Fibroblast of upper back skin (primary cell): ENCODE measurements at places on chromosomes 11 and 22.

DNA sequence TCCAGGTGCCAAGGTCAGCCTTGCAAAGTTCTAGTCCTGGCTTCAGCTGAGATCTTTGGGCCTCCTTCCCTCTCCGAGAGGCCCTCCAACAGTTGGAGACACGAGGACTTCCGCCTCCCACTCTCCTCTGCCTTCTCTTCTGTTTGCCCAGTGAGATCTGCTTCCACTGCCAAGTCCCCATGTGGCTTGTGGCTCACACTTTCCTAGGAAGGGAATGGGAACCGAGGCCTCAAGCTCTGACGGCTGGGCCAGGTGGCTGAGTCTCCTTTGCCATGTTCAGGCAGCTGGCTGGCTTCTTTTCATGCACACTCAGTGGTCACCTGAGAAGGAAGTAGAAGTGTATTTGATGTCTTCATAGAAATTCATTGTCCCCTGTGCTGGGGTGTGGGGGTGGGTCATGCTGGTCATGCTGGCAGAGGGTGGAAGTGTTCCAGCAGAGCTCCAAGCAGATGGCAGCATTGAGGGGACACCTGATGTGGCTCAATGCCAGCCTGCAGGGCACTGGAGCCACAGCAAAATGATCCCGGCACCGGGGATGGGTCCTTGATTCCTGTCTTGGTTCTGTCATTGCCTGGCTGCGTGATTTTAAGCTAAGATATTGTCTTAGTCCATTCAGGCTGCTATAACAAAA is 130.4 kb downstream of the ADAMTS15 start:
- no peak for DNase-seq

- peak; percentile 56 for DNase-seq
Measured at GRCh38 chr11:74687237-74688023, 43.8 kb downstream of the CHRDL2 start.

GRCh38 chr11:120867024-120867423 is 156.9 kb upstream of the TBCEL start:
- no peak for DNase-seq

DNA sequence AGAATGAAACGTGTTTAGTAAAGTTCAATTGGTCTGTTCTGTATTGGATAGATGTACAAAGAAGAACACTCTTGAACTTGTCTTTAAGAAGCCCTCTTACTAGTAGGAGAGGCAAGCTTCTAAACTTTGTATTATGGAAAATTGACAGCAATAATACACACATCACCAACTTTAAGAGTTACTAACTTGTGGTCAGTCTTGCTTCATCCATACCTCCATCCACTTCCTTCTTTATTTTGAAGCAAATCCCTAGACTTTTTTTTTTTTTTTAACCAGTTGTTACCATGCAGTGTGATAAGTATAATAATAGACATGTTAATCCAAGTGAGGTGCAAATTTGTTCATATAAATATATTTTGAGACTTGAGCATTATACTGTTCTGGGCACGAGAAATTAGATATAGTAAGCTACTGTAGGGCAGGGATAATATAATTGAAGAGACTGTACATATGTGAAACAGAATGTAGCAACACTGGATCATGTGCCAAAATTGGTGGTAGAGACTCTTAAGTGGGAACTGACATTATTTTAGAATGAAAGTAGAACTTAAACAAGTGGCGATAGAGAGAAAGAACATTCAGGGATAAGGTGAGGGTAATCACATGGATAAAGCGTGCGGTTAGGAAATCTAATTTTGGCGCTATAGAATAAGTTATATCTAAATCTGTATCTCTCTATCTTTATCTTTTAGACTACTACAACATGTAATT is 6.5 kb downstream of the FAR1 start:
- peak; percentile 62 for DNase-seq

DNA sequence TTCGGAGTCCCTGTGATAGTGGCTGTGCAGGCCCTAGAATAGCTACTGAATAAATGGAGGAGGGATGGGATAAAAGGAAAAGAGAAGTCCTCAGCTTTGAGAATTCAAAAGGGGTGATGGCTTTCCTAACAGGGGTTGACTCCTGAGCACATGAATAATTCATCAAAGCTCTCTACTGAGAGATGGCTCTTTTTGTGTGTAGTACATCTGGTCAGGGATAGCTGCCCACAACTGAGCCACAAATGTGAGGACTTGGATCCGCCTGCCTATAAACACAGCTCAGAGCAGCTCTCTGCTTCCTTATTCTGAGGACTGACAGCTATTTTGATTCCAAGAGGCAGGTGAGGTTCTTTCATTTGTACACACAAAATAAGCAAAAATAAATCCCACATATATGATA is 82.3 kb downstream of the USP35 start:
- no peak for DNase-seq

DNA sequence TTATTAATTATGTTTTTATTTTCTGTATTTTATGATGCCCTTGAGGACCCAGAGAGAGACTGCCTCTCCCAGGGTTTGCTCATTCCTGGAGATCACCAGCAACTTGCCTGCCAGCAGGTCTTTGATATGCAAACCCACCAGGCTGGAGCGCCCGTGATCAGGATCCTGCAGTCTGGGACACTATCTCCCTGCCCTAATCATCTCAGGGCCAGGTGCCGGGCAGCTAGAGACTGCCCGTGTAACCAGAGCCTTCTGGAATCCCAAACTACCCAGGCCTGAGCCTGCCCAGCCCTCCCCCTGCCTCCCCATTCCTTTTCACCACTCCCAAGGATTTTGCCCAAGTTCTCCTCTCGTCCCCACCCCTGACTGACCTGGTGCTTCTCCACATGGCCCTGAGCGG is 52.2 kb upstream of the B3GAT1 start:
- no peak for DNase-seq

DNA sequence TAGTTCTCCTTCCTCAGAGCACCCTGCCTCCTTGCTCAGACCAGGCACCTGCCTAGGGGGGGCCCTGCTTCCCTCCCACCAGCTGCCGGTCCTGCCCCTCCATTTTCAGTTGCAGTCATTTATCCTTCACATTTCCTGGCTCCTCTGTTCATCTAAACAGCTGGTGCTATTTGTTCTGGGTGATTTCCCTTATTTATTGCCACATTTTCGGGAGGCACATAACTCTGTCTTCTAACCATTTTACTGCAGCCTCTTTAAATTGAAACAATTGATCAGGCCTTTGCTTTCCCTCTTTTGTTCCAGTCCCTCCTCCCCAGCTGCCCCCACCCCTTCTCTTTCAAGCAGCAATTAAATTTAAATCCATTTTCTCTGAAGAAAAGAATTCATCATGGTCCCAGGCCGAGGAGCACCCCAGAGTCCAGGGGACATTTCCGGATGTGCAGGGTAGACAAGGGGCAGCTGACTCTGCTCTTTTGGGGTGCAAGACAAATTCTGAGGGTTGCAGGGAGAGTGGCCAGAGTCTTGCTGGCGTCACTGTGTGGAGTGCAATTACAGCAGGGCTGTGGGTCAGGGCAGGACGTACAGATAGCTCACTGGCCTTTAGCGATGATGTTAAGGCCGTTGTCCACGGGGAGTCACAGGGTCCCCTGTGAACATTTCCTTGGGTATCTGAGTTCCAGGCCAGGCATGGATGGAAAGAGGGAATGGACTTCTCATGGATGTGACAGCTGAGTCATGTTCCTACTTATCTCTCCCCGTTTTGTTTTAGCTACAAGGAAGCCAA is 476.4 kb downstream of the TBC1D22A start:
- DNase-seq, result no peak

DNA sequence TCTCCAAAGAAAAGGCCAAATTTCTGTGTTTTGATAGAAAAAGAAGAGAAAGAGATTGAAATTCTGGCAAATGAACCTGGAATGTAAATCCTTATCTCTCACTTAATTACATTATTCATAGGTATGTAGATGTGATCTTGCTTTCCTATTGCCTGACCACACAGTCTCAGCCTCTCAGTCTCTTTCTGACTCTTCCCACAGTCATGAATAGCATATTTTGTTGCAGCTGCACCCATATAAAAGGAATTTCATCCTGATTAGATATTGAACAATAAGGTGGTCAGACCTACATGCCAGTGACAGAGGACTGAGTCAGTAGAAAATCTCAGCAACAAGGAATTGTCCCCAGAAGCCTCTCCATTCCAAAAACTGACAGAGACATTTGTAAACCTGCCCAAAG is 62.9 kb upstream of the LRRC4C start:
- peak; percentile 84 for DNase-seq

- DNase-seq, result no peak
Measured at GRCh38 chr11:93567401-93567895, 24.3 kb upstream of the SMCO4 start.

- no peak for DNase-seq
Measured at GRCh38 chr22:41368543-41369423, 13.0 kb upstream of the TEF start.

DNA sequence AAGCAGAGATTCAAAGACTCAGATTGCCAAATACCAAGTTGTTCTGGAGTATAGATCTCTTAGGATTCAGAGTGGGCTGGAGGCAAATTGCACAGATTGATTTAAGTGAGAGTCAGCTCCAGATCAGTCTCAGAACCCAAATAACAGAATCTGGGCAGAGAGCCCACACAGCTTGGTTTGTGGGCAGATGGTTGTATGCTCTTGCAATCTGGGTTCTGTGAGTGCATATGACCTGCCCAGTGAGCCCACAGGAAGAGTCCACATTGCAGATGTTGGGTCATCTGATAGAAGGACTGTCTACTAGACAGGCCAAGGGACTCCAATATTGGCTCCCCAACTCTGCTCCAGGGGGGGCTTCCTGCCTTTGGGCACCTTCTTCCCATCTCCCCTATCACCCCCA is 65.9 kb downstream of the ADAMTS15 start:
- peak; percentile 54 for DNase-seq

- peak; percentile 4 for DNase-seq
Measured at GRCh38 chr11:101049123-101049522, 80.5 kb downstream of the PGR start.

GRCh38 chr11:109870297-109870696 is 222.9 kb upstream of the ZC3H12C start:
- DNase-seq, result no peak

- DNase-seq, result no peak
Measured at GRCh38 chr11:121329781-121330395, 37.3 kb downstream of the SC5D start.

GRCh38 chr22:36578619-36579018 is 49.7 kb upstream of the EIF3D start:
- no peak for DNase-seq

DNA sequence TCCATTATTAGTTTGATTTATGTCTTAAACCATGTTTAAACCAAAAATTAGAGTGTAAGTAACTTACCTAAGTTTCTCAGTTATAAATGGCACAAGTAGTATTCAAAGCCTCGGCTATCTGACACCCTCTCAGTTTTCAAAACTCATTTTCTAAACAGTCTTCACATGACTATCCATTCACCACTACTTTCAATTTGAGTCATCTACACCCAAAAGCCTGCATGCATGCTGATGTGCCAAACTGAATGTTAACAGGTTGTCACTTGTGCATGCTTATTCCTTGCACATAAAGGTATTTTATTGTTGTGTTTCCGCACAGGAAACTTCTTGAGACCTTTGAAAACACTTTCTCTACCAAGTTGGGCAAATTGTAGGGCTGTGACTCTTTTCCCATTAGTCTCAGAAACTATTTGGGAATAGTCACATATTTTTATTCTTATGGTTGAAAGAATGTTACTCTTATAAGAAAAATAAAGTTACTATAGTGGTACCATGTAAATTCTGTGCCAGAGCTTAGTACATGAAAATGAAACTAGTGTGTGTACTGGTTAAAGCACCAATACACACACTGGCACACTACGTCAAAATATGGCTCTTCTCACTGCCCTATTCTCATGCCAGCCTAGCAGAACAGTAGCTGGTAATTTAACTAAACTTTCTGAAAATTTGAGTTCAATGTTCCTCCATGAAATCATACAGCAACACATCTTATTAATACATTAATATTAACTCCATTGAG is 2.2 kb upstream of the OR51E2 start:
- DNase-seq, result no peak

GRCh38 chr11:44235765-44236201 is 74.2 kb downstream of the ALX4 start:
- DNase-seq, result peak; percentile 72

DNA sequence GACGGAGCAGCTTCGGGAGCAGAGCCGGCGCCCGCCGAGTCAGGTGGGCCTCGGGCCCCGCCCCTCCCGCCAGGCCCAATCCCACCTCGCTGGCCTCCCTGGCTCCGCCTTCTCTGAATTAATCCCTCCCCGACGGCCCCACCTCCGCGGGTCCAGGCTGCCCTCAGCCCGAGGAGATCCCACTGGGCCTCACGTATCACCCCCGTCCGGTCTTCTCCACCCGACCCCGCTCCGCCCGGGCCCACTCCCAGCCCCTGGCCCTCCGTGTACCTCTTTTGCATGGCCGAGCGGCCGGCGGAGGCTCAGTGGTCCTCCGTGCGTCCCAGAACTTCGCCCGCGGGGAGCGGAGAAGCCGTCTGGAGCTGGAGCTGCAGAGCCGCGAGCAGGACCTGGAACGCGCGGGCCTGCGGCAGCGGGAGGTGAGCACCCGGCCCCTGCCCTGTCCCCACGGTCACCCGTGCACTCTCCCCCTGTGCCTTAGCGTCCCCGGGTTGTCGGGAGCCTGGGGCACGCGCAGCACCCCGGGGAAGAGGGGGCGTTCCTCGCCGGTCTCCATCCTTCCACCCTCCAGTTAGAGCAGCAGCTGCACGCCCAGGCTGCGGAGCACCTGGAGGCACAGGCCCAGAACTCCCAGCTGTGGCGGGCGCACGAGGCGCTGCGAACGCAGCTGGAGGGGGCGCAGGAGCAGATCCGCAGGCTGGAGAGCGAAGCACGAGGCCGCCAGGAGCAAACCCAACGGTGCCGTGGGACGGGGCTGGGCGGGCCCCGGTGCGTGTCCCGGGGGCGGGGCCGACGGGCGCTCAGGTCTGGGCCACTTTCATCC is 2.2 kb upstream of the CD151 start:
- peak; percentile 44 for DNase-seq

DNA sequence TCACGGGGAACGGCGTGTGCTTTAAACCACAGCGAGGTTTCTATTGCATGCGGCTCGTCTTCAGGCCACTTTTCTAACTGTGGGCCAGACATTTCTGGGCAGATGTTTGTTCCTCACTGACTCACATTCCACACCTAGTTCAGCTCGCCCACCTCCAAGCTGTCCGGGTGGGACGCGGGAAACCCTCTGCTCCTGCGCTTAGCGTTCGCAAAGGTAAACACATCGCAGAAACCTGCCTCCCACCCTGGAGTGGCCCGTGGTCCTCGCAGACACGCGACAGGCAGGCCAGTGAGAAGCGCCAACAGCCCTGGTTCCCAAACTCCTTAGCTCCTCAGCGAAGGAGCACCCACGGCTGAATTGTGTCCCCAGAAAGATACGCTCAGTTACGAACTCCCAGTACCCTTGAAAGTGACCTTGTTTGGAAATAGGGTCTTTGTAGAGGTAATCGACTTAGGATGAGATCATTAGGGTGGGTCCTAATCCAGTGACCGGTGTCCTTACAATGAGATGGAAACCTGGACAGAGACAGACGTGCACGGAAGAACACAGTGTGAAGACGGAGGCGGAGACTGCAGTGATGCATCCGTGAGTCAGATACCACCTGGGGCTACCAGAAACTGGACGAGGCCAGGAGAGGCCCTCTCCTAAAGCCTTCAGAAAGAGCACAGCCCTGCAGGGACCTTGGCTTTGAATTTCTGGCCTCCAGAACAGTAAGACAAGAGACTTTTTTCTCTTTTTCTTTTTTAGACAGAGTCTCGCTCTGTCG is 82.7 kb downstream of the CELSR1 start:
- no peak for DNase-seq

- peak; percentile 65 for DNase-seq
Measured at GRCh38 chr11:17730608-17731462, 3.7 kb upstream of the KCNC1 start.
